ENCODE measurements at places on chromosomes 2 and 18.
A peak's percentile ranks its signal among the peaks of the same experiment; 100 is the strongest.

GRCh38 chr18:63676526-63677323 is 15.0 kb upstream of the SERPINB3 start:
- DNase-seq: peak; percentile 50

DNA sequence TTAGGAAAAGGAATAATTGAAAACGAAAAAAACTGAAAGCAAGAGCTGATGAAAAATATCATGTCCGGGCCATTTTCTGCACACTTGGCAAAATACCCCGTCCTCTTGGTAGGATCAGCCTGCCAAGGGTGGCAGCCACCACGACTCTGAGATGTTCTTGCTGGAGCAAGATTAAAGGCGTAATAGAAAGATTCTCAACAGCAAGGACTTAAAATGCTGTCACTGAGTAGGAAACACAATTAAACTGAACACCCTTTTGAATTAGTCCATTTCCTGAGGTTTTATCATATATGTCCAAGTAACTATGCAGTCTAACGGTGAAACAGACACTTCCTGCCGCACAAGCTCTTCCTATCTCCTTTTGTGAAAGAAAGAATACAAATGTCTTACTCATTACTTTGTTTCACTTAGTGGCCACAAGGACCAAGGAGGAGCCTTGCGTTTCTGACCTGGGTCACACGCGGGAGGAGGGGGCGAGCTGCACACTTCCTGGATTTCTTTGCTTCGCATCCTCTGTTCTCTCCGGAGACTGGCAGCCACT is 222.7 kb downstream of the PIEZO2 start:
- peak; percentile 33 for DNase-seq

DNA sequence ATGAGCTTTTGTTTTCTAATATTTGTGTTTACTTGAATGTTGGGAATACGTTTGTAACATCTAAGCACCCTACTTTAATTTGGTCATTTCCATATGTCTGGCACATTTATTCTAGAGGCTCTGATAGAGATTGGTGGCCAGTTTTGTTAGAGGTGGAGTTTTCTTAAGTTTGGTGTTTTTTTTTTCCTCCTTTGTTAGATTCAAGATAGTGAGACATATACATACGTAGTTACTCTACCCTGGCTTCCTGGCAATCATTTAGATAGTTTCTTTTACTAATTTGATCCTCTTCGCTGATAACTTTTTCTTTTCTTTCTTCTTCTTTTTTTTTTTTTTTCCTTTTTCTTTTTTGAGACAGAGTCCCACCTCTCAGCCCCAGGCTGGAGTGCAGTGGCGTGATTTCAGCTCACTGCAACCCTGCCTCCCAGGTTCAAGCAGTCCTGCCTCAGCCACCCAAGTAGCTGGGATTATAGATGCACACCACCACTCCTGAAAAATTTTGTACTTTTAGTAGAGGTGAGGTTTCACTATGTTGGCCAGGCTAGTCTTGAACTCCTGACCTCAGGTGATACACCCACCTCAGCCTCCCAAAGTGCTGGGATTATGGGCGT is 26.6 kb downstream of the SMCHD1 start:
- no peak for DNase-seq

DNA sequence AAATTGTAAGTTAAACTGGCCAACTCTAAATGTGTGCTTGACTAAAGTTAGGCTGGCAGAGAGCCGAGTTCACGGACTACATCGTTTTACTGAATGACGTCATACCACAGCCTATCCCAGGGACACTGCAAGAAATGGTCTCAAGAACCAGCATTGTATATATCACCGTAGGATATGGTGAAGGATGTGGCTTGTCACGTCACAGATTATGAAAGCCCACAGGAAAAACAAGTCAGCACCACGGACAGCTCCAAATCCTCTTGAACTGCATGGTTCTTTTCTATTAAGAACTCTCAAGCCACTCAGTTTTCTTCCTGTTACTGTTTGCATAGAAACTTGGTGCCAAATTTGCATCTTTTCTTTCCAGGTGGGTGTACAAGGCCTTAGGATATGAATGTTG is 85.1 kb upstream of the ACAA2 start:
- DNase-seq: peak; percentile 80

- DNase-seq: no peak
Measured at GRCh38 chr2:23041443-23041842, 343.5 kb upstream of the KLHL29 start.

GRCh38 chr2:197201874-197202273 is 108.7 kb downstream of the ANKRD44 start:
- peak; percentile 34 for DNase-seq

DNA sequence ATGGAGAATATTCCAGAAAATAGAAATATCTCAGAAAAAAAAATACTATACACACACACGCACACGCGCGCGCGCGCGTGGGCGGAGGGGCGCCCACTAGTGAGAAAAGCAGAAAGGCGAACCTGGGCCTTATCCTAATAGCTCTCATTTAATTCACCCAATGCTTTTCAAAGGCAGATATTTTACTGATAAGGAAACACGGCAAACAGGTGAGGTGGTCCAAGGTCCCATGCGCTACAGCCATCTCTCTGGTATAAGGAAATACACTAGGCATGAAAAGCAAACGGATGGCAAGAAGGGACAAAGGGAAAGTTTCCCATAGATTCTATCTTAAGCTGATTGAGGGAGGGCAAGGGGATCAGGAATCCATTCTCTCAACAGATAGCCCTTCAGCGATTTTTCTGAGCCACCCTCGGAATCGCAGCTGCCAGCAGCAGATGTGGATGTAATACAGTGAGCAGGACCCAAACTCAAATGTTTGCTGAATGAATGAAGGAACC is 136.7 kb downstream of the TMEM247 start:
- peak; percentile 30 for DNase-seq

GRCh38 chr18:45671321-45671720 is 52.7 kb upstream of the SLC14A1 start:
- no peak for DNase-seq

DNA sequence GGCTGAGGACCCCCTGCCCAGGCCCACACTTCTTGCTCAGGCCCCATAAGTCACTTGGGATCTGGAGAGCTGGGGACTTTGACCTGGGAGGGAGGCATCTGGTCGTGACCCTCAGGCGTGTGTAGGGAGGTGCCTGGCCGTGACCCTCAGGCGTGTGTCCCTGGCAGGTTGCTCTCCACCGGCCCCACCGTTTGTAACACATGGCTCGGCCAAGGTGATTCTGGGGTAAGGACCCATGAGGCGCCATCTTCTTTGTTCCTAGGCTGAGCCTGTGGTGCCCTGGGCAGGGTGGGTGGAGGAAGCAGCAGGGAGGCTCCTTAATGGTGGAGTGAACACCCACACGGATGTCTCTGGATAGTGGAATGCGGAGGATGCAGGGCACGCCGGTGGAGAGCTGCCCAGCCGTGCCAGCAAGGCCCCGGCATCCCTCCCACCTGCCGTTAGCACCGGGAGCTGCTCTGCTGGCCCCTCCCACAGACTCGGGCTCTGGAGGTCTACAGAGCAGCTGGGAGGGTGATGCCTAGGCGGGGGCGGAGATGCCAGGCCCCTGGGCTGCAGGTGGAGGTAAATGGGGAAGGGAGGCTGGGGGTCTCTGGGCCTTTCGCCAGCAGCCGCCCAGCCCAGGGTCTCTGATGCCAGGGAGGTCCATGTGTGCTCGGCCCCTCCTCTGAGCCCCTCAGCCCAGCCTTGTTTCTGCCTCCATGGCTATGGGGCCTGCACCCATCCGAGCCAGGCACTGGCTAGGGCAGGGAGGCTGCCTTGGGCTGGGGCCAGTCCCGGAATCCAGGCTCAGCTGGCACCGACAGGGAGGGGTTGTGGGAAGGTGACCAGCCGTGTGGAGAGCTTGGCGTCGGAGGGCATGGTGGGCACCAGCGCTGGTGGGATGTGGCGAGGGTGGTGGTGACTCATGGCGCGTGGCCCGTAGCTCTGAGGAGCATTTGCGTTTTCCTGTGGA is 1.1 kb upstream of the GAL3ST2 start:
- no peak for DNase-seq

- DNase-seq: no peak
Measured at GRCh38 chr2:177902395-177903163, 170.0 kb downstream of the PDE11A start.

- DNase-seq: no peak
Measured at GRCh38 chr2:57542081-57542480, 504.5 kb upstream of the VRK2 start.

DNA sequence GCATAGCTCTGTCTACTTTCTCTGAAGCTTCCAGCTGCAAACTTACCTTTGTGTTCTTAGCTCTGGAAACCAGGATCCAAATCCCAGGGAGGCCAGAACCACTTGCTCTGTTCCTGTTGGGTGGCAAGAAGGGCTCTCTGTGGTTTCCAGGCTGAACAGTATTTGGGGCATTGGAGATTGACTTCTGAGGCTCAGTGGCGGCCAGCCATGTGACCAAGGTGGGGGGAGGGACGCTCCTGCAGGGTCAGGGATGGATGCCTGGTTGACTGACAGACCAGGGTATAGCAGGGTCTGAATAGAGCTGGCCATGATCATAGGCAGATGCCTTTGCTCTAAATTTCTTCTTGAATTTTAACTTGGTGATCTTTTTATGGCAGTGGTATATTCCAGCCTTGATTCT is 15.1 kb downstream of the SLC4A5 start:
- DNase-seq: no peak

- DNase-seq: no peak
Measured at GRCh38 chr2:187266645-187267044, 181.4 kb downstream of the CALCRL start.

- no peak for DNase-seq
Measured at GRCh38 chr2:15780234-15780633, 160.1 kb upstream of the MYCN start.

- no peak for DNase-seq
Measured at GRCh38 chr2:6184532-6185292, 492.5 kb downstream of the SOX11 start.

GRCh38 chr18:12991821-12992179 is 638 bp downstream of the CEP192 start:
- DNase-seq: no peak
